Bronchial epithelial cell (primary cell): ENCODE measurements at places on chromosomes 5 and 9.

DNA sequence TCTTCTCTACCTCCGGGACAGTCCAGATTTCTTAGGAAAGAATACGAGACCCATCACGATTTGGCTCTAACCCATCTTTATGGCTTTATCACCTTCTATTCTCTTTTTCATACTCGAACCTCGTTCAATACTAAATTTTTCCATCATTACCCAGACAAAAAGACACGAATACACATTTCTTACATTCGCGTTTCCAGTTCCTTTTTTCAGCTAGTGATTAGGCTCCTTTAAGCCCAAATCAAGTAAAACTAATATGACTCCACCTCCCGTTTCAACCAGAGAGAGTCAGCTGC is 506 bp downstream of the ZBTB6 start:
- DNase-seq = no peak

DNA sequence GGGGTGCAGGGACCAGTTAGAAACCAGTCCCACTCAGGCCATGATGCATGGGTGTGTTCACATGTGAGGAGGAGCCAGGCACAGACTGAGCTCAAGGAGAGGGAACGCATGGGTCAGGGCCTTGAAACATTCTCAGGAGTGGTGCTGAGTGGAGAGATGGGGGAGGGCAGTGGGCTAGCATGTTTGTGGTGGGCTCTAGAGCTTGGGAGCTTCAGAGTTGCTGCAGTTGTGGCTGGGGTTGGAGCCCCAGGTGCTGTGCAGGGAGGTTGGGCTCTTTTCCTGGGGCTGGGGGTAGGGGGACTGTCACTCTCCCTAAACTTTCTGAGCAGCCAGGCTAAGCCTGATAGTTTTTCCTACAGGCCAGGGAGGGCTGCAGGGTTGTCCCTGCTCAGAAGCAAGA is 95.4 kb downstream of the DAB2IP start:
- no peak for DNase-seq

GRCh38 chr5:68219161-68219816 is 3.7 kb downstream of the PIK3R1 start:
- DNase-seq = no peak

DNA sequence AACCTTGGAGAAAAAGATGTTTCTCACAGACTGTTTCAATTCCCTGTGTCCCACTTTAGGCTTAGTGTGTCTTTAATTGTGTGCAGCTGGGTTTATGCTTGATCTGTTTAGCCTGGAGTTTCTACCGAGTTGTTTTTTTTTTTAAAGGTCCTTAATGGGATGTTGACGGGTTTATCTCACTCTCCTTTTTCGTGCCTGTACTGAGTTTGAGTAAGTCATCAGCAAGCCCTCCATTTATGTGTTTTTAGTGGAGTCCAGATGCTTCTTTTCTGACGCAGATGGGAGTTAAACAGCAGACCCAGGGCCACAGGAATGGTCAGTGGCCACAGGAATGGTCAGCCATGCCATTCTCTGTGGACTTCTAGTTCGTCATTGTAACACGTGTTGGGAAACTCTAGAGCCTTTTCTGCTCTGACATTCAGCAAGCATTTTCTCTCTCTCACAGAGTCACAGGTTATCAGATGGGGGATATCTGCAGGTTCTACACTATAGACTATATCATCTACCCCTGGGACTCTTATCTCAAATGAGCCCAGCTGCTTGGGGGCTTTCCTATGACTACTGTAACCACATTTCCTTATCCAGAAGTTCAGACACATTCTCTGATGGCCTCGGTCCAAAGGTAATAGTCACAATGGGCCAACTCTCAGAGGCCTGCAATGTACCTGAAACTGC is 190.5 kb downstream of the TTLL11 start:
- DNase-seq = peak; percentile 59

- no peak for DNase-seq
These were observed 41.8 kb downstream of the COL27A1 start for GRCh38 chr9:114196979-114197622.

DNA sequence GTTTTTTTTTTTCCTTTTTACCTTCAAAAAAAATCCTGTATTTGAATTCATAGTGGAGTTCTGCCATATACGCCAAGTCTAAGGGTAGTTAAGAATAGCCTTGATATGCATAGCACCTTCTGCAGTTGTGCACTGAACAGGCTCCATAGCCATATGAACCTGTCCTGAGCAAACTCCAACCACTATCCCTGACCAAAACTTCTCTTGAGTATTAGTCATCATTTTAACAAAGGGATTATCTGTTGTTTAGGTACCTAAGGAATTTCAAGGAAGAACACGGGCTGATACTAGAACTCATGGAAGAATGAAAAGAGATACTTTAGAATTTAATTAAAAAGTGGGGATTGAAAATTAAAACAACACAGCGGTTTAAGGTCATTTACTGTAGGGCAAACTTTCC is 1.9 kb upstream of the FBXO38 start:
- peak; percentile 48 for DNase-seq

DNA sequence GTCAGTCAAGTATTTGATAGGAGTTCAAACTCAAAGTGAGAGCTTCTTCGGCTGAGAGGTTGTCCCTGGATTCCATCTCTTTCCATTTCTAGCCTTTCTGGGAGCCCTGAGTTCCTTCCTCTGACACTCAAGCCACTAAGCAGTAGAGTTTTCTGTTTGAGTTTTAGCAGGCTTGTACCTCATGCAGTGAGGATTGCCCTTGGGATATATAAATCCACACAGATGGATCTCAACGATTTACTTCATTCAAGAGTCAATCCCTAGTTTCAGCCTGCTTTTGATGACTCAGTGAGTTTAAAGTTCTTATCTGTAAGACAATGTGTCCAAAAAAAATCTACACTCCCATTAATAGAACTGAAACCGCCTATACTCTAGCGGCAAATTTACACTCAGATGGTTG is 2240.9 kb upstream of the WWC1 start:
- DNase-seq = no peak

- DNase-seq = no peak
These were observed 82.6 kb downstream of the SH3PXD2B start for GRCh38 chr5:172371684-172372083.

DNA sequence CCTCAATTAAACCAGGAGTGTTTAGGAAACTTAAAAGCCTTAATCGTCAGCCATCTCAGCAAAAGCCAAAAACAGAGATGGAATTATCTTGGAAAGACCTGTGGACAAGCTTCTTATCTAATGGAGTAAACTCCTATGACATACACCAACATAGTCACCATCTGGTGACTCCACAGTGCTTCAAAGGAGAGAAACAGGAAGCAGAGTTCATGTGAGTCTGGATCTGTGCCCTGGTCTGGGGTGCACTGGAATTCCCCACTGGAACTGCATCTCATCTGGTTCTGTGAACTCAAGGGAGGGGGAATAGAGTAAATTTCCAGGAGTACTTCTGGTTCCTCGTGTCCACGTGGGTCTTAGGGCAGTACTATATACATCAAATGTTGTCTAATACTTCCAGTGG is 36.3 kb upstream of the KCNN2 start:
- DNase-seq = no peak

DNA sequence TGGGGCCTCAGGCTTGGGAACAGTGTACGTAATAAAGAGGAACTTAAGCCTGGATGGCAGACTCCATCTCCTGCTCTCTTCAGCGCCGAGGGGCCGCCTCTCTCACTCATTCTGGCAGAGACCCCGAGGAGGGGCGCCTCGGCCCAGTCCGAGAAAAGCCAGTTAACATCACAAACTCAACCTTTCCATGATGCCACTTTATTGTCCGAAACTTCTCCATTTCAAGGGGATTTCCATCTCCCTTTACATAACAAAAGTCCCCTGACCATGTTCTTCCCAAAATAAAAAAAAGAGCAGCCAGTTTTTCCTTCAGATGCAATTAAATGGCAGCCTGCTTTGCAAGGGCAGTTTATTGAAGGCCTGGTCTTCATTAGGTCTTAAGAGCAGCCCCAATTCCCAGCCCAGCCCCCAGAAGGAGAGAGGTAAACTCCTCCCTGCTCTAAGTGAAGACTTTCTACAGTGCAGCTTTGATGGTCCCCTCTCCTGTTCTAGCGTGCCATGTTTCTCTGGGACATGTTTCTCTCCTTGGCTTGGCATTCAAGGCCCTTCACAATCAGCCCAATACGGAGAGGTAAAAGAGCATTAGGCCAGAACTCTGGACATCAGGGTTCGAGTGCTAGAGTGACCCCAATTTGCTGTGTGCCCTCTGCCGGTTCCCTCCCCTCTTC is 19.5 kb upstream of the RAB14 start:
- no peak for DNase-seq

GRCh38 chr5:94218374-94218773 is 400.0 kb downstream of the KIAA0825 start:
- DNase-seq = peak; percentile 56

- no peak for DNase-seq
These were observed 203.3 kb downstream of the SLIT3 start for GRCh38 chr5:169097374-169098326.

DNA sequence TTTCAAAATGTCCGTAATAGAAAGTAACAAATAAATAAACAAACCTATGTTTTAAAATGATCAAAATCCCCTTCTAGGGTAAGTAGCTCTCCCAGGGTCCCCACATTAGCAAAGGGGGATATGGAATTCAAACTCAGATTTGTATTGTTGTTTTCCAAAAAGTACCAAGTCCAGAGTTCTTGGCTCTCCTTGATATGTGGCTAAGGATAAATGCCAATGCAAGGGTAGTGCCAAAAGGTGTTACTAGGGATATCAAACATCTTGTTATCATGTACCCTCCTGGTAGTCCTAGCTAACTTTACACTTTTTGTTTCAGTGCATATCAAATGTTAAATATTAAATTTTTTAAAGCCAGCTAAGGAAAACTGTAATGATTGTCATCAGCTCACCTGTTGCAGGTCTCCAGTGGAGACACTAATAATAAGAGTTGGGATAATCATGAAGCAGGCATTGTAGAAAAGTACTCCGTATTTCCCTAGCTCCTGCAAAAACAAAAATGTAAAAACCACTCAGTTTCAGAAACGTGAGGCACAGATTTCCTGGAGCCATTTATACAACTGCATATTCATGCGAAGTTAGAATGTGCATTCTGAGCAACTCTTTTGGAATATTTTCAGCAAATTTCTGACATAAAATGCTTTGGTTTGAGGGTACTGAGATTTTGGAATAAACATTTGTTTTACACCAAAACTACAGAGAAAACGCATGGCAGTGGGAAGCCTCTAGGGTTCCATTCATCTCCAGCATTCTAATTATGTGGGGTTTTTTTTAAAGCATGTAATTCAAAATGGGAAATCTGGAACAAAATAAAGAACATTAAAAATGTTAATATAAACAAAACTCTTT is 39.8 kb downstream of the SLC35D2 start:
- DNase-seq = no peak

- no peak for DNase-seq
These were observed 999.6 kb upstream of the DMAC1 start for GRCh38 chr9:8799206-8799605.

- no peak for DNase-seq
These were observed 34.9 kb upstream of the FBN2 start for GRCh38 chr5:128572930-128573319.

DNA sequence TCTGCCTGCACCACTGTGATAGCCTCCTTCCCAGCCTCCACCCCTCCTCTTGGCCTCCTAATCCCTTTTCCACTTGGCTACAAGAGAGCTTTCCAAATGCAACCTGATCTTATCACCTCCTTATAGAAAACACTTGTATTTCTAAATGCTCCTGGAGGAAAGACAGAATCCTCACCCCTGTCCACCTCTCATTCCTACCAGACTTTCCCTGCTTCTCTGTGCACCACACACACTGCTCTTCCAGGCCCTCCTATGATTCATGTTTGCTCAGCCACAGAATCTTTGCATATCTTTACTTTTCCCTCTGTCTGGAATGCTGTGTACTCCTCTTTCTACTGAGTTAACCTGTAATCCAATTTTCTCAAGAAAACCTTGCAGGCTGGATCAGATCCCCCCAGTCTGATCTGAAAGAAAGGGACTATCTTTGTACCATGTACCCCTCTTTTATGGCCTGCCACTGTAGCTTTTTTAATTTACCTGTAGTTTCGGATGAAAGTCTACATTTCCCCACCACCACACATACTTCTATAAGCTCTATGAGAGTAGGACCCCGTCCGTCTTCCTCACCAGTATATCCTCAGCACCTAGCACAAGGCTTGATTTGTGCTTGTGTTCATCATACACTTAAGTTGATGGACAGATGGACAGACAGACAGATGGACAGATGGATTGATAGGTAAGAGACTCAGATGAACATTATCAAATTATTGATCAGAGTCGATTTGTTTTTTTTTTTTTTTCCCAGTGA is 95.3 kb downstream of the GALNT10 start:
- DNase-seq = peak; percentile 61

DNA sequence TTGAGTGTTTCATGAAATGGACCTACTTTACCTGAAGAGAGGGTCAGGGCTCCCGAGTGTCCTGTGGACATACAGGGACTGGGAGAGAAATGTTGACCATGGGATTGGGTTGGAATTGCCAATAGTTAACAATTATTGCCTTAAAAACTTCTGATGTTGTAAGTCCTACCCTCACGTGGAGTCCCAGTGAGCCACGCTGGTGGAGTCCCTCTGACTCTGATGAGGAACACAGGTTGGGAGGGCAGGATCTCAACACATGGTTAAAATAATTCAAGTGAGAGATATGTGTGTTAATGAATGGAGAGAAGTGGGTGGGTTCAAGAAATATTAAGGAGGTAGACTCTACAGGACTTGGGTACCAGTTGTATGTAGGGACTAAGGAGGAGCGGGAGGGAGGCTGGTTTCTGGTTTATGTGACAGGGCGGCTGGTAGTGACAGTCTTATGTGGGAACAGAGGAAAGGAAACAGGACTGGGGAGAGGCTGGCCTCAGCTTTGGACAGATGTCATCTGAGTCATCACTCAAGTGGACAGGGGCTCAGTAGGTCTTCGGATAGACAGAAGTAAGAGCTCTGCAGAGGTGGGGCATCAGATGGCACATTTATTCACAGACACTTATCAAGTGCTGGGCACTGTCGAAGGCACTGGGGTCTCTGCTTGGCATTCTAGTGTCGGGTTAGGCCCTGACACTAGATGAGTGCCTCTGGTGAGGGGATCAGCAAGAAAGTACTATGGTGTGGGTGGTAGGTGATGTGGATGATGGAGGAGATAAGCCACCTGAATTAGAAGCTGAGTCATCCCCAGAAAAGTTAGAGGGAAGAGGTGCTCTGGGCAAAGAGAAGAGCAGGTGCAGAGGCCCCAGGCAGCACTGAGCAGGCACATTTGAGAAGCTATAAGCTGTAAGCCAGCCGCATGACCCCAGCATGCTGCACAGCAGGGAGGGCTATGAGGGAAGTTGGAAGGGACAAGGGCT is 27.2 kb downstream of the MAML1 start:
- no peak for DNase-seq
